ENCODE measurements at places on chromosomes 2 and 18.
A peak's percentile ranks its signal among the peaks of the same experiment; 100 is the strongest.

DNA sequence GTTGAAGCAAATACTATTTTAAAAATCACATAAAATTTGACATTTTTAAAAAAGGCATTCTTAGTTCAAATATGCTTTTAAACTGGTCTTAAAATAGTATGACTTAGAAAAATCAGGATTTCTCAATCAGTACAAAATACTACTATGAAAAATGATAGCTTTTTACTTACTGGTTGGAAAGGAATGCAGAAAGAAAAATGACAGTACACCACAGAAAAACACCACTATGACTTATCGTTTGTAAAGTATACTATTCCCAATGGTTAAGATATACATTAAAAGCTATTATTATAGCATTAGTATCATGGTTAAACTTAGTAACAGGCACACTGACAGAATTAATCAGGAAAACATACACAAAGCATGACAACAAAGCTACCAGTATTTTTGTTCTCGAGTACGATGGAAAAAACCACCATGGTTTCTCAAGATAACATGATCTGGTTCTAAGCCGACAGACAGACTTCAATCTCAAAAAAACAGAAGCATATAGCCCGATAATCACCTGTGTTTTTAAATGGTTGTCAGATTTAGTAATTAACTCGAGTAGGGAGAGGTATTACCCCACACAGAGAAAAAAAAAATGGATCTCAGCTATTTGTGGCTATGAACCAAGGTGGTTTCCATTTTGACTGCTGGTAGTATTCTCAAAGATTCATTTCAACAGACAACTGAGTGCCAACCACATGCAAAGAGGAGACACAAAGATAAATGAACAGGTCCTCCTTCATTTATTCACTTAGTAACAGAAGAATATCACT lies 39.1 kb downstream of the CUL3 start:
- DNase-seq = no peak

- no peak for DNase-seq
Measured at GRCh38 chr2:126756125-126756524, 100.2 kb downstream of the GYPC start.

DNA sequence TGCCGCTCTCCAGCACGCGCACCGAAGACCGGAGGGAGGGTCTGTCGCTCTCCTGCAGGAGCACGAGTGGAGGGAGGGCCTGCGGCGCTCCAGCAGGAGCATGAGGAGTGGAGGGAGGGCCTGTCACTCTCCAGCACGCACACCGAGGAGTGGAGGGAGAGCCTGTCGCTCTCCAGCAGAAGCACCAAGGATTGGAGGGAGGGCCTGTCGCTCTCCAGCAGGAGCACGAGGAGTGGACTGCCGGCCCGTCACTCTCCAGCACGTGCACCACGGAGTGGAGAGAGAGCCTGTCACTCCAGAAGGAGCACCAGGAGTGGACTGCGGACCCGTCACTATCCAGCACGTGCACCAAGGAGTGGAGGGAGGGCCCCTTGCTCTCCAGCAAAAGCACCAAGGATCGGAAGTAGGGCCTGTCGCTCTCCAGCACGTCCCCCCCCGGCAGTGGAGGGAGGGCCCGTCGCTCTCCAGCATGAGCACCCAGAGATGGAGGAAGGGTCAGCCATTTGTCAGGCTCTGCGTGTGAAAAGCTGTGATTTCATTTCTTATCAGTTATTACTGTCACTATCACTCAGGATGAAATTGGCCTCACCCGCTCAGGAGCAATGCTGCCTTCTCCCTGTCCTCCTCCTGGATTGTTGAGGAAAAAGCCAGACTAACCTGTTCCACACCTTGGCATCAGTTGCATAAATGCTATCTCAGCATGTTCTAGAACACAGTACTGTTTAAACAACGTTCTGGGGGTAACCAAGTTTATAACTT lies 35.9 kb downstream of the ADI1 start:
- no peak for DNase-seq

GRCh38 chr2:159399716-159400415 lies 113.4 kb upstream of the WDSUB1 start:
- peak; percentile 29 for DNase-seq

DNA sequence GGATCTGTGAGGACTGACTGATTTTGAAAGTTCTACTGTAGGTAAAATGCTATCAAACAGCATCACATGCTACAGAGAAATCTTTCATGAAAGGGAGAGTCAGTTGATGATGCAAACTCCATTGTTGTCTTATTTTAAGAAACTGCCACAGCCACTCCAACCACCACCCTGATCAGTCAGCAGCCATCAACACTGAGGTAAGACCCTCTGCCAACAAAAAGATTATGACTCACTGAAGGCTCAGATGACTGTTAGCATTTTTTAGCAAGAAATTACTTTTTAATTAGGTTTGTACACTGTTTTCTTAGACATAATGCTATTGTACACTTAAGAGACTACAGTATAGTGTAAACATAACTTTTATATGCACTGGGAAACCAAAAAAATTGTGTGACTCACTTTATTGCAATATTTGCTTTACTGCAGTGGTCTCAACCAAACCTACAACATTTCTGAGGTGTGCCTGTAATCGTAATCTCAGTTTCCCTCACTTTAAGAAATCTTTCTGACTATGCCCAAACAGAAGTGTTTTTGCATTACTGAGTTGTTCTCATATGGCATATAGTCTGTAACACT lies 42.8 kb downstream of the METTL8 start:
- no peak for DNase-seq

Measured in NCI-H748 treated with DMSO at 0.1 percent for 48 hours (cell line).